RPMI8226 (cell line): ENCODE measurements at places on chromosomes 3 and 15.

- peak; percentile 47 for DNase-seq
These were observed 1108.3 kb downstream of the ROBO1 start for GRCh38 chr3:78659386-78659987.

DNA sequence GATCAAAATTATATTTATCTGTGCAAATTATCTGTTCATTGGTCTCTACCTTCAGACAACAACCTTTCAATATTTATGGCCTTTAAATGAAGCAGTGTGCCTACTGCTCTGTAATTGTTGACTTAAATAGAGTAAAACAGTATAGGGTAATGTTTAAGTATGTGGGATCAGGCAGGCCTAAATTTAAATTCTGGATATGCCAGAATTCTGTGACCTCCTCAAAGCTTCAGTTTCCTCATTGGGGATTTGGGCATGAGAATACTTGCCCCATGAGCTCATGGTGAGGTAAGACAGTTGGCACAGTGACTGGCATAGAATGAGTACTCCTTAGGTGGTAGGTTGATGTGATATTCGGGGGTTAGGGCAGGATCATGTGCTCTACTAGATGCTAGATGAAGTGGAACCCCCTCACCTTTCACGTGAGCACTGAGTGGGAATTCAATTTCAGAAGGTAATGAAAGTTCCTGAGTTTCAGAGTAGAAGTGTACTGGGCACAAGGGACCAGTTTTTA, 14.9 kb downstream of the ARL8B start:
- DNase-seq: no peak

- peak; percentile 88 for DNase-seq
These were observed 9.5 kb upstream of the TRIM69 start for GRCh38 chr15:44726568-44727484.

- DNase-seq: no peak
These were observed 146.1 kb upstream of the TPM1 start for GRCh38 chr15:62896380-62896866.

- peak; percentile 4 for DNase-seq
These were observed 472.3 kb upstream of the CBLB start for GRCh38 chr3:106341087-106341486.

DNA sequence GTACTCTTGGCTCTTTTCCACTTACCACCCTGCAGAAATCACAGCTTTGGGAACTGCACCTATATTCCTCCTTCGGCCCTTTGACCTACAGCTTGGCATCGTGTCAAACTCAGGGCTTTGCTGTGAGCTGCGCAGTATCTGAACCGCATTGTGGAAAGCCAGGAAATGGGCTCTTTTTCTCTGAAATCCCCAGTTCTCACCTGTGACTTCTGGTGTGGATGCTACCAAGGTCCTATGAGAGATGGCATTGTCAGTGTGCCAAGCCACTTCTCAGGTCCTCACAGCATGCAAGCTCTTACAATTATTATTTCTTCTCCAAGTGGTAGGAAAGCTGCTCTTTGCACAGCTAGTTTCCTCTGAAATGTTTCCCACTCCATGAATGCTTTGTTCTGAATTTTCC, 450.6 kb upstream of the TBL1XR1 start:
- peak; percentile 79 for DNase-seq
